ENCODE measurements at places on chromosomes 13 and 19.

DNA sequence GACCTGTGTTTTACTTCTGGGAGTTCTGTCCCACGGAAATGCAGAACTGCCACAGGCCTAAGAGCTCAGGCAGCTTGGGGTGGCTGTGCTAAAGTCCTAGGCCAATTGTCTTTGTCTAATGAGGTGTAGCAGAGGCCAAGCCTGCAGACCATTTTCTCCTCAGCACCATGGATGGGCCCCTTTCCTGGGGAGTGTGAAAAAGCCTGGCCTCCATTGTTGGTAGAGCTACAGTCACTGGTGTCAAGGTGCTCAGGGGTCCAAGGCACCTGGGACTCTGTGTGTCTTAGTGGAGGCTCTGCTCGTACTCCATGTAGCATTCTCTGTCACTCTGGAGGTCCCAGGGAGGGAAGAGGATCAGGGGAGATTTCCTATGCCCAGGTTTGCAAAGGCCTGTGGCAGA lies 329.6 kb downstream of the SLITRK5 start:
- no peak for DNase-seq

- DNase-seq: no peak
Observed at GRCh38 chr19:12289790-12290065, 5.0 kb downstream of the ZNF44 start.

- no peak for DNase-seq
Observed at GRCh38 chr19:44879309-44880065, 11.6 kb upstream of the TOMM40 start.

- DNase-seq: no peak
Observed at GRCh38 chr13:48235341-48236135, 2.5 kb downstream of the ITM2B start.

- no peak for DNase-seq
Observed at GRCh38 chr13:53043398-53043797, 14.8 kb downstream of the OLFM4 start.

GRCh38 chr13:46605825-46606554 lies 53.0 kb downstream of the LRCH1 start:
- DNase-seq: no peak

- DNase-seq: no peak
Observed at GRCh38 chr19:18208098-18208951, 4.5 kb upstream of the RAB3A start.

GRCh38 chr13:78239714-78240113 lies 321.1 kb upstream of the EDNRB start:
- DNase-seq: no peak

GRCh38 chr13:33217256-33217655 lies 68.3 kb downstream of the STARD13 start:
- no peak for DNase-seq

- DNase-seq: no peak
Observed at GRCh38 chr19:13872695-13873389, 4.1 kb upstream of the NANOS3 start.

GRCh38 chr13:63208826-63209225 lies 1793.2 kb upstream of the PCDH20 start:
- no peak for DNase-seq

GRCh38 chr19:57473646-57474045 lies 3.7 kb downstream of the ZNF772 start:
- no peak for DNase-seq

DNA sequence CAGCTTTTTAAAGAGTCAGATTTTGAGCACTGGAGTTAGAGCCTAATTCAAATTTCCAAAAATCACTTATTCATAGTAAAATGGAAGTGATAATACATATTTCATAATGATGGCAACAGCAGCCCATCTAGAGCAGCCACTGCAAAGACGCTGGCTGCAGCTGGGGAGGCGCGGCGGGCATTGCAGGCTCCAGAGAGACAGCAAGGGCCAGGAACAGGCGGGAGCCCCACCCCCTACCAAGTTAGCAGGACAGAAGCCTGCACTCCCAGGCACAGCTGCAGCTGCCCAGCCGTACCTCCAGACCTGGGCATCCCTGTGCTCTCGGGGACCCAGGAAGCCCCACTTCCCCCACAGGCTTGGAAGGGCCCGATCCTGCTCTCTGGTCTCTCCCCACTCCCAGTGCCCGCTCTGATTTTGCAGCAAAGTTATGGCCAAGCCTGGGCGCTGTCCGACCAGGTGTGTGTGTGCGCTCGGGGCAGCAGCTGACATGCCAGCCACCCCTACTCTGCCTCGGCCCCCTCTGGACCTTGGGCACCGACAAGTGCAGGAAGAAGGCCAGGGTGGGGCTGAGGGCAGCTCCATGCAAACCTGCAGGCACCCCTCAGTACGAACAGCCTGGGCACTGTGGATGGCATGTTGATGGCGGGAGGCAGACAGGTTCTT lies 84.8 kb downstream of the SERP2 start:
- no peak for DNase-seq

GRCh38 chr13:75770592-75771011 lies 134.5 kb downstream of the LMO7 start:
- no peak for DNase-seq

GRCh38 chr13:63408331-63409189 lies 1992.9 kb upstream of the PCDH20 start:
- DNase-seq: no peak

GRCh38 chr13:94233401-94233800 lies 246.1 kb downstream of the DCT start:
- DNase-seq: no peak

DNA sequence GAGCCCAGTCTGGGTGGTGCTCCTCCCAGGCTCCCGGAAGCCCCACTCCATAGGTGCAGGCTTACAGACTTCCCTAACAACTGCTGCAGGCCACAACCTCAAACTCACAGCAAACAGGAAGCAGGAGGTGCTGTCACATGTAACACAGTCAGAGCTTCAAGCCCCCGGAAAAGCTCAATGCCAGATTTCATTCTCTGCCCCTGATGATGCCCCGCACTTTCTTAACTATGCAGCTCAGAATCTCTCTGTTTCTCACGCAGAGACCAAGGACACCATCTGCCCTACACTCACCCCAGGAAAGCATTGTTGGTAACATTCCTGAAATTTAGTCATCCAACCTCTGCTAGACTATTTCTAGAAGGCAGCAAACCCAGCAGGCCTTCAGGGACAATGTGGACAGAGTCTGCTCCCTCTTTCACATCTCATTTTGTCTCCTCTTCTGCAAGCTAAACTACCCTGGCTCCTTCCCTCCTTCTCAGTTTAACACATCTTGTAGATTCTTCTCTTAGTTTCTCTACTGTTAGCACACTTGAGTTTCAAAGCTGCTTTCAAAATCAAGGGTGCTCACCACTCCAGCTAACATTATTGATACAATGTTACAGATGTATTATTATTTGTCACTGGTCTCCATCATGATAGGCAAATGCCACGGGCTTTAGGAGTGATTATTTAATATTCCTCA lies 162.5 kb downstream of the KCTD12 start:
- DNase-seq: no peak

DNA sequence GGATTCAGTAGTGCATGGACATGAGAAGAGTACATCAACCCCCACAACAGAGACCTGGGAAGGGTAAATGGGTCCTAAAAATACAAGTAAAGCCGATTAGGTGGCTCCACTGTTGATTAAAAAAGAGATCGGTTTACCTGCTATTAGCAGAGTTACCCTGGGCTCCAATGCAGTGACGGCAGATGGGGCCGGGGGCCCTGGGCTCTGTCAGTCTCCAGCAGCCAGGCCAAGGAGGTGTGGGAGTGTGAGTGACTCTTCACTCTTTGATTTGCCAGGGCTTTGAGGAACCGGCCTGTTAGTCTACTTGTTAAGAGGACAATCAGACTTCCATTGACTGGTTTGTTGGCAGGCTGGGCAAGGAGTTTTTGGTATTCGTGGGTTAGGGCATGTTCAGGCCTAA lies 1368.7 kb downstream of the UQCRFS1 start:
- DNase-seq: no peak

- DNase-seq: no peak
Observed at GRCh38 chr13:39783051-39783450, 127.6 kb downstream of the COG6 start.

- DNase-seq: no peak
Observed at GRCh38 chr13:20798027-20798426, 24.3 kb upstream of the EEF1AKMT1 start.

GRCh38 chr13:50353651-50354415 lies 338.6 kb downstream of the KCNRG start:
- DNase-seq: no peak

DNA sequence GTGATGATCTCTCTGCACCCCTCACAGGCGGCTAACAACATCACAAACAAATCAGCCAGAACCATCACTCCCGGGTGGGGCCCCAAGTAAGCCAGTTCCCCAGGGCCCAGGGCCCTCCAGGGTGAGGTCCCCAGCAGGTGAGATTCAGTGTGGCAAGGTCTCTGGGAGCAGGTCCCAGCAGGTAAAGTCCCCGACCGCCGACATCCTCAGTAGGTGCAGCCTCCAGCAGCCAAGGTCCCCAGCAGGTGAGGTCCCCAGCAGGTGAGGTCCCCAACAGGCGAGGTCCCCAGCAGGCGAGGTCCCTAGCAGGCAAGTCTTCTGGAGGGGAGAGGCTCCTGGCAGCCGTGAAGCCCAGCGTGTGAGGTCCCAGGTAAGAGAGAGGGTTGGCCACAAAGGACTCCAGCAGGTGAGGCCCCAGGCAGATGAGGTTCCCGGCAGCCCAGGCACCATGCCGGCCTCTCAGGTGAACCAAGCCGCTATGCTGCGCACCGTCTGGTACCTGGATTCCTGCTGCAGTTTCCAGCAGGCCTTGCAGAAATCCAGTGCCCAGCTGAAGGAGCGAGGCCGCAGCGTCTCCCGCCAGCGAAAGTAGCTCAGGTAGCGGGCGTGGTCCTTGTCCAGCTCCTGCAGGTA lies 3.9 kb upstream of the FUT6 start:
- no peak for DNase-seq

DNA sequence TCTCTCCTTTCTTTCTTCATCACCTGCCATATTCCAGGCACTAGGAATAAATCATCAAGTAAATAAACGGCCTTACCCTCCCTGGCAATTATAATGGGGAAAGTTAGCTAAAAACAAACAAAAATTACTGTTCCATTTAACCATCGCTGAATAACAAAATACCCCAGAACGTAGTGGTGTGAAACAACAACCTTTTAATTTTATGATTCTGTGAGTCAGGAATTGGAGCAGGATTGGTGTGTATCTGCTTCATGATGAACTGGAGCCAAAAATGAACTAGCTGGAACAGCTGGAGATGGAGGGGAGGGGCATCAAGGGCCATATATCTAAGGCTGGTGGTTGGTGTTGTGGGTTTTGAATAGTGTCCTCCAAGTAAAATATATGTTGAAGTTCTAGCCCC lies 3.7 kb upstream of the CADM4 start:
- DNase-seq: no peak

DNA sequence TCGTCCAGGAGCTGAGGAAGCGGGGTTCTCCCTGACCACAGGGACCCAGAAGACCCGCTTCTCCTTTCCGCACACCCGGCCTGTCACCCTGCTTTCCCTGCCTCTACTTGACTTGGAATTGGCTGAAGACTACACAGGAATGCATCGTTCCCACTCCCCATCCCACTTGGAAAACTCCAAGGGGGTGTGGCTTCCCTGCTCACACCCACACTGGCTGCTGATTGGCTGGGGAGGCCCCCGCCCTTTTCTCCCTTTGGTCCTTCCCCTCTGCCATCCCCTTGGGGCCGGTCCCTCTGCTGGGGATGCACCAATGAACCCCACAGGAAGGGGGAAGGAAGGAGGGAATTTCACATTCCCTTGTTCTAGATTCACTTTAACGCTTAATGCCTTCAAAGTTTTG lies 18.9 kb downstream of the VASP start:
- DNase-seq: no peak

DNA sequence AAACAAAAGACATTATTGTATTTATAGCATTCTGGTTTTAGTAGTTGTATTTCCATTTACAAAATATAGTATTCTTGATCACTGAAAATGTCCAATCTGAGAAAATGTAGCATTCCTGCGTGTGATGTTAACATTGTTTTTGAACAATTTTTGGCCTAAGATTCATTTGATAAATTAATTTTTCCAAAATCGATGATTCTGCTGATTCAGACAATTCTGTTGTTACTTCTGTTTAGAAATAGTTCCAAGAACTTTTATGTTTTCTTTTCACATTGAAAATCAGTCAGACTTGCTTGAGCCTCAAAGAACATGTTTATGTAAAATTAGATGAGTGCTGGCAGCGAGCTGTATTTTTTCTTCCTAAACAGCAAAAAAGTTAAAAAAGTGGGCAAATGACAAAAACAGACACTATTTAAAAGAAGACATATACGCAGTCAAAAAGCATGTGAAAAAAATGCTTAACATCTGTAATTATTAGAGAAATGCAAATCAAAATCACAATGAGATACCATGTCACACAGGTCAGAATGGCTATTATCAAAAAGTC lies 804.5 kb upstream of the MIR17HG start:
- no peak for DNase-seq

DNA sequence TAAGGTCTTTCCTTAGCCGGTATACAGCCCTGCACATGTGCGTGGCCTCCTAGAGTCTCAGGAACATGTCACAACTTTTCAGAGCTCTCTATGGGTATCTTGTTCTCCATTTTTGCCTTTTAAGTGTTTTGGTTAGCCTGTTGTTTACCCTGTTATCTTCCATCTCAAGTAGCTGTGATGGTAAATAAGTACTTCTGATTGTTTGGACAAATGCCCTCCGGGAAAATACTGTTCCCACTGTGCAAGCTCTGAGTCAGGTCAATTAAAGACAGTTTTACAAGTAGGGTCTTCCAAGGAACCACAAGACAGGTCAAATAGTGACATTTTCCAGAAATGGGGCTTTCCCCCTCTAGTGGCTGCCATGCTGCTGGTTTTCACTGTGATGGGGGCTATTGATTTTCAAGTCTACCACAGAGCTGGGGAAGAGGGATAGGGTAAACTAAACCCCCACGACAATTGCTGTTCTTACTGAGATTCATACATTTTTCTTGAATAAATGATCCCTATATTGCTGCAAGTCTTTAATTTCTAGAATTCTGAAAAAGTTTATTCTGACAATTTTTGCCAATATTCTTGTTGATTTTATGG lies 109.5 kb downstream of the TM9SF2 start:
- no peak for DNase-seq

- DNase-seq: no peak
Observed at GRCh38 chr13:78085434-78086225, 167.0 kb upstream of the EDNRB start.

- no peak for DNase-seq
Observed at GRCh38 chr13:44337581-44337980, 36.0 kb upstream of the SERP2 start.

DNA sequence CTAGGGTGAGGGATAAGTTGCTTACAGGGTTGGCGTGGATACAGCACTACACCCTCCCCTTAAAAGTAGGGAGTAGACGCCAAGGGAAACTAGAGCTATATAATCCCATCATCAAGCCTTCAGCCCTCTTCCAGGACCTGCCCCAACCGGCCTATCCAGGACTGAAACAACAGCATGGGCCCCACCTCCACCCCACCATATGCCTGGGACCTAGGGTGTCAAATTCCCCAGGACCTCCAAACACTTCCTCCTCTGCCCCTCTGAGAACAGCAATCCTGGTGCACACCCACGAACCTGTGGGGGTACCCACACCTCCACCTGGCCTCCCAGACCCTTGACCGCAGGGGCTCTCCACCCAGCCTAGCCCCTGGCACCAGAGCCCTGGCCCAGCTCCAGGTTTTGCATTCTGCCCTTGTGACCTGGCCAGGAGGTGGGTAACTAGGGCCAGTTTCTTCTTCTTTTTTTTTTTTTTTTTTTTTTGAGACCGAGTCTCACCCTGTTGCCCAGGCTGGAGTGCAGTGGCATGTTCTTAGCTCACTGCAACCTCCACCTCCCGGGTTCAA lies 1.4 kb upstream of the CYP2F1 start:
- DNase-seq: no peak

Data from central memory CD8-positive, alpha-beta T cell (primary cell).